ENCODE measurements at places on chromosomes 6 and 20.

GRCh38 chr6:12955956-12956355 is 239.4 kb downstream of the PHACTR1 start:
- DNase-seq = no peak

- DNase-seq = no peak
Measured at GRCh38 chr20:45853484-45853883, 3.7 kb downstream of the ACOT8 start.

GRCh38 chr20:2708073-2708415 is 15.5 kb downstream of the EBF4 start:
- no peak for DNase-seq

DNA sequence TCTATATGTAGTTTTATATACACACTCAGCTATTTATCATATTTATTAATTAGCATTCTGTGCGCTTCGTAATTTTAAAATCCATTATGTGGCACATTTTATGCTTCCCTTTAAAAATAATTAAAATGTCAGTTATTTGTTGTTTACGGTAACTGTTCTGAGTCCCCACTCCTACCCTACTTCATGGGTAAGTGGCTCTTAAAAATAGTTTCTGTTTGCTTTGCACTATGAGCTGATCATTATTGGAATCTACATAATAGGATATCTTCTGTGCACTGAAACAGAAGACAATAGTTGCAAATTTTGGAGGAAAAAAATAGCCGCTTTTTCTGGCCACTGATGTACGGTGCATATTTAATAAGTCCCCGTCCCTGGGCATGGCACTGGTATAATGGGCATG is 25.2 kb downstream of the LCA5 start:
- DNase-seq = no peak

GRCh38 chr20:58054082-58054779 is 174.2 kb downstream of the ANKRD60 start:
- DNase-seq = no peak

DNA sequence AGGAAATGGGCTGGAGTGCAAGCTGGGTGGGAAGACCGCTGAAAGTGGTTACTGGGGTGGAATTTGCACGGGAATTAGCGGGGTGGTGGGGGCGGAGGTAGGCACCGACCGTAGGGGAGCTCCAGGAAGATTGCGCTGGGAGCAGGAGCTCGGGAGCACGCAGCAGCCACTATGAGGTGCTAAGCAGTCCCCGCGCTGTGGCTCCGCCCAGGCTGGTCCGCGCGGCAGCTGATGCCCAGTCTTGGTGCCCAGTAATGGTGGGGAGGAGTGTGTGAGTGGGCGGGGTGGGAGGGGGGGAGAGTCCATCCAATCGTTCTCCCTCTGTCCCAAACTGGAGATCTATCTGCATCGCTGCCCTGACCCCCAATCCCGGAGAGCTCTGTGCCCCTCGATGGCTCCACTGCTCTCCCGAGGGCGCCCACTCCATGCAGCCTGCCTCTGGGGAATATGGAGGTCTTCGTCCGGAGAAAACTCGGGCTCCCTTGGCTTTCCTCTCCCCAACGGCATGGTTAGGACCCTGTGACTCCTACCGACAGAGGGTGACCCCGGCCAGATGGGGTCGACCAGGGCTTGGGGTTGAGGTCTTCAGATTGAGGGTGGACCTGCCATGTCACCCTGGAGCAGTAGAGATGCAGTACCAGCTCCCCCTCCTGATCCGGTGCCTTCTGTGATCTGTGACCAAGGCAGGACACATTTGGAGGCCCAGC is 5.3 kb downstream of the TP53TG5 start:
- DNase-seq = no peak

GRCh38 chr6:35518566-35519312 is 6.0 kb upstream of the TULP1 start:
- no peak for DNase-seq

DNA sequence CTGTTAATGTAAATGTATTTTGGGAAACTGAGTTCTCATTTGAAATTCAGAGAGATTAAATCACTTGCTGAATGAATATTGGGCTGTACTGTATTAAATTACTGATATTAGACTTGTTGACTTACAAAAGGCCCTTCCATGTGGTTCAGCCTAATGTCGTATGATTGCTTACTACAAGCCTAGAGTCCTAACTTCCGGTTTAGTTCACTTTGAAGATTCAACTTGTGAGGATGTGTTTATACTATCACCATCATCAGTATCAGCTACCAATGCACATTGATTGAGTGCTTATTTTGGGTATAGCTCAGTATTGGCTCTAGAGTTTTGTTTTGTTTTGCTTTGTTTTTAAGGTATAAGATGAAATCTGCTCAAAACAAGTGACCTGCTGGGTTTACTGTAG is 48.3 kb downstream of the FAM217A start:
- no peak for DNase-seq

DNA sequence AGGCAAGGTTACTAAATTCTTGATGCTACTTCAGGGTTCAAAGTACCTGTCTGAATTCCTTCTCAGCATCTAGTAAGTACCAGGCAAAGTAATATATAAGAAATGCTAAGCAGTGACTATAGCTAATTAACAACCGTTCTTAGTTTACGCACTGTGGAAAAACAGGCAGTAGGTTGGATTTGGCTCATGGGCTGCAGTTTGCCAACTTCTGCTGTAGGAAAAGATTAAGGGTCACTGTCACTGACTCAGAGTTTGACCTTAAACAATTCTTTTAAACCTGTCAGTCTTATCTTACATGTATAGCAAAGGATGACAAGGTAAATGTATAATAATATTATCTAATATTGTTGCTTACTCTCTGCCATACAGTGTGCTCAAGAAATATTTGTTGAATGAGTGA is 42.3 kb downstream of the CTNNBL1 start:
- DNase-seq = no peak

- DNase-seq = no peak
Measured at GRCh38 chr20:17959257-17959627, 9.4 kb downstream of the SNX5 start.

DNA sequence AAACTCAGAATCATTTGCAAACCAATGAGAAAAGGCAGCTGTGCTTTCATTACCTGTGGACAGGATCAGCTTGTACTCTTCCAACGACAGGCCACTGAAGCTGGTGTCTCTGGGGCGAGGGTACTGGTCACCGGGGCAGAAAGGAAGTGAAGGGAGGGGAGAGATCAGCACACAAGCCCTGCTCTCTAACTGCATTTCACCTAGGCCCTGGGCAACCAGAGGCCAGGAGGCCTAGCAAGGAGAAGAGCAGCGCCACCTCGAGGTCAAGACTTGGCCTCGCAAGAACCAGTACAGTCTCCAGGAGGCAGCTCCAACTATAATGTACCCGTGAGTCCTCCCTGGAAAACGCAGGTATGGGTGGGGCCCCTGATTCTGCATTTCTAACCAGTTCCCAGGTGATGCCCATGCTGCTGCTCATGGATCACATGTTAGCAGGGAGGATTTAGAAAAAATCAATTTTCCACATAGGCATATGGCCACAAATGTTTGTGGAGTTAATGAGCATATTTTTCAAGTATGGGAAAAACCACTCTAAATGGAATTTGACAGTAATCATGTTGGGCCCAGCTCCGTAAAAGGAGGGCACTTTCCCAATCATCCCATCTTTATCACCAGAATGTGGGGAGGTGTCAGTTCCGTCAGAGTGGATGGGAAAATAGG is 11.0 kb downstream of the UQCC2 start:
- DNase-seq = peak; percentile 54

GRCh38 chr6:140370976-140371870 is 996.8 kb upstream of the CITED2 start:
- DNase-seq = no peak

- no peak for DNase-seq
Measured at GRCh38 chr6:11532097-11532496, 5.5 kb upstream of the TMEM170B start.

DNA sequence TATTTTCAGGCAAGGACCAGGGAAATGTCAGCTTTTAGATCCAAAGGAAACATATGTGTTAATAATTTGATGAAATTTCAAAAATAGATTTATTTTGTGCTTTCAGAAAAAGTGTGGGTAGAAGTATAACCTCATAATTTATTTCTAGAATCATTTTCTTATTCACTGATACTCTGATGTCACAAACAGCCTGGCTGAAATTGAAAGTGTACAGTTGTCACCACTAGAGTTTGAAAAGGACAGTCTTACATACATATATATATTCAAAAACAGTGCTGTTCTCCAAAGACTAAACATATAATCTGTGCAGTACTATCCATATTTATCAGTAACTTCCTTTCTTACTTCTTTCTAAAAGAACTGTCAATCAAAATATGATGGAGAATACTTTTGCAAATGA is 254.4 kb upstream of the KCNQ5 start:
- DNase-seq = no peak

- DNase-seq = no peak
Measured at GRCh38 chr6:6918216-6918983, 189.4 kb upstream of the RREB1 start.

DNA sequence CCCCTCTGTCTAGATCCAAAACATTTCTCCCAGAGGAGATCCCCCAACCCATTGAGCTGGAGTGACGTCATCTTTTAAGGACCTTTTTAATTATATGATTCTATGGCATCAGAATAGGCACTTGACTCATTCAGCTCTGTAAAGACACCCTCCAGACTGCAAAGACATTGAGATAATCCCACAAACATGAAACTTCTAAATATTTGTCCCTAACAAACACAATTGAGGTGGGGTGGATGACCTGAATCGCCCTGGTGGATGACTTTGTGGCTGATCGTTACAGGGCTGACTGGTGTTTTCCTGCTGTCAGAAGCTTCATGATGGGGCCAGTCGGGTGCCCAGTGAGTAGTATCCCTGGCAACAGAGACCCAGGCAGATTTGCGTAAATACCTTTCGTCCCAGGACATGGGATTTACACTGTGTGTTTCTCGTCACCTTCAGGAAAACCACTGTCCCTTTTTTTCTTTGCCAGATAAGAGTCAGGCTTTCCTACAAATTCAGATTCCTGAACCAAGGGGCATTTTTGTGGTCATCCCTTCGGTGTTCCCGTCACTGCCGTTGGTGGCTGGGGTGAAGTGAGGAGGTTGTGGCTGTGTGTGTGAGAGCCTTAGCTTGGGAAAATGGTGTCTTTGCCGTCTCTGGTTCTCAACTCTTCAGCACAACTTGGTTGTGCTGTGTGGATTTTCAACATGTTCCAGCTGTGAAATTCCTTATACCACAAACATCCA is 5.3 kb upstream of the PCK1 start:
- no peak for DNase-seq

GRCh38 chr20:38692436-38693411 is 31.6 kb upstream of the SLC32A1 start:
- no peak for DNase-seq

DNA sequence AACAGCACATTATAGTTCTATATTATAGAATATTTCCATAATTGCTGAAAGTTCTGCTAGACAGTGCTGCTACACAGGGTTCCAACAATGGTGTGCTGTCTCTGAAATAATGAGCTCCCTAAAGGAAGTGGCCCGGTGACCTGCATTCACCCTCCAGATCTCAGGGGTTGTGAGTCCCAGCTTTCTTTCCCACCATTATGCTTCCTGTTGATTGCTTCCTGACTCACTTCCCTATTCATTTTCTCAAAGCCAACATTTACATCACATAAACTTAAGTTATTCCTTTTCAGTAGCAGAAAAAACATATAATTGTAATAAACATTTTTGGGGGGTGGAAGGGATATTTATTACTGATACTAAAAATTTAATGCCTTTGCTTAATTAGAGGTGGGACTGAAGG is 12.9 kb upstream of the CCN6 start:
- no peak for DNase-seq

GRCh38 chr6:165660857-165661663 is 2.0 kb downstream of the PDE10A start:
- DNase-seq = no peak

- no peak for DNase-seq
Measured at GRCh38 chr20:25288291-25289181, 40.7 kb downstream of the PYGB start.

- no peak for DNase-seq
Measured at GRCh38 chr20:57559289-57559634, 1.6 kb upstream of the PCK1 start.

DNA sequence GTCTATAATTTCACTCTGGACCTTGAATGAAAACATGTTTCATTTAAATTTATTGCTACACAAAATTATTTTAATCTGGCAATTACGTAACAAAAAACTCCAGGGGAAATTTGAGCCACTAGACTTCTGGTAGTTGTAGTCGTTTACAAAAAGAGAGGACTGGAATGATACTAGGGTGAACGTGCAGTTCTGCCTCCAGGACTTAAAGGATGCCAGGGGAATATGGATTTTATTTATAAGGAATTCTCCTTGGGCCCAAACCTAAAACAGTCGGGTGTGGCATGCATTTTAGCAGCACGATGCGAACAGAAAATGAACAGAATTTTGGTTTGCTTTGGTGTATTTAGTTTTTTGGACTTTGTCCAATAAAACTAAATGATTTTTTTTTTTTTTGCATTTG is 76.9 kb downstream of the PRL start:
- no peak for DNase-seq

DNA sequence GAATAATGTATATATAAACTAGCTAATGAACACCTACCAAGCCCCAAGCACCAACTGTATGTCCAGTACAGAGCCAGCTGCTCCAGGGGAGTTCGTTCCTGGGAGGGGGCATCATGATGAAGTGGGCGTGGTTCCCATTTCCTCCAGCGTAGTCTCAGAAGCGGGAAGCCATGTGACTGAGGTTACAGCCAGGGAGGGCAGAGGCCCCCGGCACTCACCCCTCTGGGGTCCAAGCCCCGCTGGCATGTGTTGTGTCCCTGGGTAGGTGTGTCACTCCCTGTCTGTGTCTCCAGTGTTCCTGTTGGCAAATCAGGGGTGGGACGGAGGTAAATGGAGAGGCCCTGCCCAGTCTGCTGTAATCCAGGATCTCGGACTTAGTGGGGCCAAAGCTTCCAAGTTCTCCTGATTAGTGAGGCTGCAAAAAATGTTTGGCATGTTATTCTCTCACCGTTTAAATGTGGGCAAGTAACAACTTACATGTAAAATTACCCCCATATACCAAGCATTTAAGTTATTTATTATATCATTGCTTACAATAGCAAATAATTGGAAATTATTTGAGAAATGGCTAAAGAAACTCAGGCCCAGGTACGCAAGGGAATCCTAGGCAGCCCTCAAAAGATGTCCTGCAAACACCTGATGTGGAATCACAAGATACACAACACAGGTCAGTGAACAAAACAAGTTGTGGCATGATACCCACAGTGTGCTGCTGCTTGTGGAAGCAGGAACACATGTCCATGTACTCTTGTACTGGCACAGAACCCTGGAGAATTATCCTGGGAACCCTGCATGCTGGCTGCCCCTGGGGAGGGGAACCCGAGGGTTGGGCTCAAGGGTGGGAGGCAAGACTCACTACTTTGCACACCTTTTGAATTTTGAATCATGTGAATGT is 22.2 kb downstream of the FAM110A start:
- no peak for DNase-seq

- no peak for DNase-seq
Measured at GRCh38 chr6:142870787-142871415, 74.1 kb downstream of the HIVEP2 start.

- DNase-seq = no peak
Measured at GRCh38 chr6:16163066-16163465, 34.2 kb downstream of the MYLIP start.

GRCh38 chr6:63802606-63803206 is 167.1 kb downstream of the PHF3 start:
- DNase-seq = no peak
